ENCODE measurements at places on chromosomes 3 and 15.

DNA sequence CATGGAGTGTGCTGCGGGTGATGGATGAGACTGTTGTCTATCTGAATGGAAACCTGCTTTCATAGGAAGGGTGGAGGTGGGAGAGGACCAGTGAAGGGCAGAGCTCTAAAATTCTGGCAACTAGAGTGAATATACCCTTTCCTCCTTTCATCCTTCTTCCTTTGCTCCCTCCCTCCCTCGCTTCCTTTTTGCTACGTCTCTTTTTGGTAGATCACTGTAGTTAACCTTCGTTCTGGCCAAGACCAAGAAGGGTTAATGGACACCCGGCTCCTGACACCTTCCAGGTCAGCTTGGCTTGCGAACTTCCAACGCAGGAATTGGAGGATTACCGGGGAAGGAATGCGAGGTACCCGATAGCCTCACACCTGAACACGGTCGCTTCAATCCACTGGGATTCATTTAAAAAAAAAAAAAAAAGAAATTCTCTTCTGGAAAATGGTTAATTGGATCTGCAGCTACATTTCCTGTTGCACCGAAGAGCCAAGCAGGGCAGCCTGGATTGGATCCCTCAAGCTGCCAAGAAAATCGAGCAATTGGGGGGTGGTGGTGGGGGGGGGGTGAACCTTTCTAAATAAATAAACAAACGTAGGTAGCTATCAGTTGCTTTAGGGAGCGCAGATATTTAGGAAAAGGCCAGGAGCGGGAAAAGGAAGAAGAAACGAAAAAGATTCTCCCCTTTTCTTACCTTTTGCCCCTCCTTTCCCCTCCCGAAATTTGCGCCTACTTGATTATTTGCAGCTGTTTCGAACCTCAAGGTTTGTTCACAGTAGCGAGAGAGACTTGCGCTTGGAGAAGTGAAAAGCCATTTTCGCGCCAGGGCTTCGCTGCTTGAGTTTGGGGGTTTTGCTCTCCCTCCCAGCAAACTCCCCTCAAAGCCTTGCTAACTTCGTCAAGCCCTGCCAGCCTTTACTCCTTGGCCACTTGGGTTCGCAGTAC, 9.5 kb upstream of the NR2F2 start:
- DNase-seq: no peak

GRCh38 chr3:59107856-59108815, 58.3 kb upstream of the CFAP20DC start:
- no peak for DNase-seq

- no peak for DNase-seq
Observed at GRCh38 chr15:93121973-93122910, 33.2 kb upstream of the RGMA start.

DNA sequence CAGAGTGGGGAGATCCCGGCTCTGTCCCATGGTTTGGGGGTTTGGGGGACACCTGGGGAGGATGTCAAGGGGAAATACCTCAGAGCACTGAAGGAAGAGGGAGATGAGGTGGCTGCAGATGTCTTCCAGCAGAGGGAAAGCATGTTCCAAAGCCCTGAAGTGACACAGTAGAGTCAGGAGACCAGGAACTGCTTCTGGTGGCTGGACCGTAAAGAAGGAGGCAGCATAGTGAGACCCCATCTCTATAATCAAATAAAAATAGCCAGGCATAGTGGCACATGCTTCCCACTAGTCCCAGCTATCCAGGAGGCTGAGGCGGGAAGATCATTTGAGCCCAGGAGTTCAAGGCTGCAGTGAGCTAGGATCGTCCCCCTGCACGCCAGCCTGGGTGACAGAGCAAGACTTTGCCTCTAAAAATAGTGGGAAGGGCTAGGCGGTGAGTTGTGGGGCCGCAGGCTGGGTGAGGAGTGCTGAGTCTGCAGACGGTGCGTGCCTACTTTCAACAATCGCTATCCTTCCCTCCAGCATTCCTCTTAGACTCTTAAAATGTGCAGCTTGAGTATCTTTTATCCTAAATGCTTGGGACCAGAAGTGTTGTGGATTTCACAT, 26.2 kb downstream of the HES1 start:
- DNase-seq: no peak

- no peak for DNase-seq
Observed at GRCh38 chr3:87046241-87046640, 55.3 kb upstream of the VGLL3 start.

GRCh38 chr3:58141766-58142345, 68.9 kb downstream of the DNASE1L3 start:
- no peak for DNase-seq

DNA sequence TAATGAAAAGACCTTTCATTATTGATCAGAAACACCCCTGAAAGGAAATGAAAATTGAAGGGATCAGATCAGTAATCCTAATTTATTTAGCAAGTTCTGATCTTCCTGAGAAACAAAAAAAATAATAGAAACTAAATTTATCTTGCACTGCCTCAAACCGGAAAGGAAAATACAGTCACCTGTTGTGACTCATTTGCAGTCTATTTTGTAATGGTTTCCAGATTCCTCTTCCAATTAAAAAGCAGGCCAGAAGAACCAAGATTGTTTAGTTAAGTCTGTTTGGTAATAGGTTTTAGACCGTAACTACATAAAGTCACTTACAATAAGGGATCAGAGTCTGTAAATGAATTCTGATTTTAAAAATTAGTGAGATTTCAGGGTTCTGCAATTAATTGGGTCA, 49.7 kb upstream of the ATOSA start:
- no peak for DNase-seq

Data from stimulated activated CD8-positive, alpha-beta memory T cell treated with anti-CD3 and anti-CD28 coated beads, Interleukin-12 subunit alpha, Interleukin-12 subunit beta, amount 100 ng/mL, for 1 hour (primary cell).